ENCODE measurements at places on chromosomes 5 and 9. TPM values are rescaled to one million over a fixed set of nuclear protein-coding genes. Genes with fewer than 3 reads are reported as not detected.
A peak's percentile ranks its signal among the peaks of the same experiment; 100 is the strongest.

GRCh38 chr9:17622749-17623148 lies 43.9 kb downstream of the SH3GL2 start:
- no peak for DNase-seq

GRCh38 chr5:14003513-14003912 lies 59.0 kb upstream of the DNAH5 start:
- DNase-seq = no peak

- peak; percentile 84 for DNase-seq
These were observed 1.0 kb downstream of the KLF4 start for GRCh38 chr9:107488375-107489143.

DNA sequence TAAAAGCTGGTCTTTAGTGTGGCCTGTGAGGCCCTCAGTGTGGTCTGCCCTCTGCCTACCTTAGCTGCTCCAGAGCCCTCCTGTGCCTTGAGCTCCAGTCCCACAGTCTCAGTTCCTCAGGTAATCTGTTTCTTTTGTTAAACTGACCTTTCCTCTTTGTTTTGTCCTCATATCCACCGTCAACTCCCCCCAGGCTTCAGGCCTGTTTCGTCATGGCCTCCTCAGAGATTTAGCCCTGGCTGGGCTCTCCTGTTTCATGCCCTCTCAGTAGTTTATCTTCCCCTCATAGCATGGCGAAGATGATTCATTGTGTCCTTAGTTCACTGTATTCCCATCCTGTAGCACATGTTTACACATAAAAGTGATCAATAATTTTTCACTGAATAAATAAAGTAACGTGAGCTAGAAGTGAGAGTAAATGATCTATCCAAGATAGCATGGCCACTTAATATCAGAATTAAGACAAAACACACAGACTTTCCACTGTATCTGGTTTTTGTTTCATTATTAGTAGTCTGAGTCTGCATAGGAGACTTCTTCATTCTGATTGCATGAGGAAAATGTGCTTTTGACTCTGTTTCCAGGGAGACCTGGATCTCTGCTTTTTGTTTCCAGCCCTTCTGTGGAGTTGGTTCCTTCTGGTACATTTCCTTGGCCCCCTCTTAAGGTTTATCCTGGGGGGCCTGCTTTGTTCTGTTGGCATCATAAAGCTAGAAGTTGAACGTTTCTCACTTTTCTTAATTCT lies 70.5 kb downstream of the SNX24 start:
- DNase-seq = no peak

GRCh38 chr5:119276978-119277377 lies 78.8 kb upstream of the TNFAIP8 start:
- no peak for DNase-seq

- DNase-seq = no peak
These were observed 8.4 kb upstream of the SLC1A3 start for GRCh38 chr5:36598045-36598444.

GRCh38 chr5:89929173-89929572 lies 480.4 kb downstream of the CETN3 start:
- DNase-seq = no peak

GRCh38 chr9:91042541-91042940 lies 240.9 kb downstream of the SYK start:
- DNase-seq = no peak

DNA sequence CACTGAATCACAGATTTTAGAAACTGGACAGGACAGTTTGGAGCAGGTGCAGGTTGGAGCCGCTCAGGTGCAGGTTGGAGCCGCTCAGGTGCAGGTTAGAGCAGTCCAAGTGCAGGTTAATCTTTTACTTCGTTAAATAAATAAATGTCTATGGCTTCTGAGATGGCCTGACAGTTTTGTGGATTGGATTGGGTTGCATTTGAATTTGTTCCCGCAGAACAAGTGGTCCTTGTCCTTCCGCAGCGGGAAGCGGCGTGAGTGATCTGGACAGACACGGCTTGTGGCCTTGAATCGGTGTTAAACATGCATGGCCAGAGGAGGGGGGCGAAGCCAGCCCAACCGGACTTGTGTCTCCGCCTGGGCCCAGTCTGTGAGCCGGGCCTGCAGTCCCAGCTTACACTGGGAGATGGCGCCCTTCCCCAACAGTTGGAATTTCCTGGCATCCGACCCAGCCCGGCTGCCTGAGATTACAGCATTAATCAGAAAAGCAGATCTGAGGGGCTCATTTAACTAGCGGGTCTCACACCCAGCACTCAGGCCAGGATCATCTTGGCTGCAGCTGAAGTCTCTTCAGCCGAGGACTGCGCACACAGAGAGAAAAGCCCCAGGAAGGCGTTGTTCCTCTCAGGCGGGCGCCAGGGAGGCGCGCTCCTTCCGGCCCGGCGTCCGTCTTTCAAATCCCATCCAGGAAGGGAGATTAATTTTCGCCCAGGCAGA lies 1.5 kb upstream of the OLFM1 start:
- DNase-seq = peak; percentile 95

DNA sequence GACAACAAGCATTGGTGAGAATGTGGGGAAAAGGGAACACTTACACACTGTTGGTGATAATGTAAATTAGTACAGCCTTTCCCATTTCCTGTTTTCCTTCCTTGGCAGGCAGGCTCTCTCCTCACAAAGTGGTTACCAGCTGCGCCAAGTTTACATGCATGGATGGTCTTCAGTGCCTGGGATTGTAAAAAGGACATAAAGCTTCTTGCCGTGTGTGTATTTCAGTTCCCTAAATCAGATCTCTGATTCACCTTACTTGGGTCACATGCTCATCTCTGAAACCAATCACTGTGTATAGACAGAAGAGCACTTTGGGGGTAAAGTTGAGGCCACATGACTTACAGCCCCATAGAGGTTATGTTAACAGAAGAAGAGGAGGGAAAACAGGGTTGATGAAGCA lies 92.8 kb downstream of the CAVIN4 start:
- DNase-seq = no peak

- no peak for DNase-seq
These were observed 38.3 kb downstream of the PNPLA7 start for GRCh38 chr9:137511758-137512463.

DNA sequence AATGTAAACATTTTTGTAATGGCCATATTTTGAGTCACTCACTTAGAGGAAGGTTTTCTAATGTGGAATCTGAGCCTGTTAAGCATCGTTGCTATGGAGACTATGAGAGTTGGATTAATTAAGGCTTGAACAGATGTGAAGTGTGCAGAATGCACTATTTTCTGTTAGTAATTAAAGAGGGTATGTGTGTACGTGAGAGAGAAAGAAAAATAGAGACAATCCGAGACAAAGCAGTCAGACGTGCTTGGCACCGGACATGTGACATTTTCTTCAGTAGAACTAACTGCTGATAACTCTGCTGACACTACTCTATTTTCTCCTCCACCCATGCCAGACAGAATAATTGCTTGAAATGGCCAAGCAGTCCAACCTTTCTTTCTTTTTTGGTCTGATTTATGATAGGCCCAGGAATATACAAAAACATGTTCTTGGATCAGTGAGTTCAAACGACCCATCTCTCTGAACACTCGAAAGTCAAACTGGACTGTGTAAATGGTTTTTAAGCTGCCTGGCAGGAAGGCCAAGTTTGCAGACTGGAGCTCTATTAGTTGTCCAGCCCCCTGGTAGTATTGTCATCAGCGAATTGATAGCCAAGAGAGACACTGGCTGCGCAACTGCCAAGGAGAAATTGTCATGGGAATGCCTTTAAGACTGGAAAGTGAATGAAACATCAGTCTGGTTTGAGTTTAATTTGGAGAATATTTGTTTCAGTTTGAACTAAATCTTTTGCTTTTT lies 322.1 kb downstream of the ARHGEF28 start:
- no peak for DNase-seq

GRCh38 chr9:127930231-127931091 lies at the start of gene PIP5KL1:
TSS of gene PIP5KL1 (minus strand) at chr9:127930777. CDS start at chr9:127930752, 25 bp downstream.
- DNase-seq = no peak

The SLC36A1 gene
- 7.0 TPM for total RNA-seq

The C5orf52 gene
- not detected for total RNA-seq

The ZNF367 gene
- 1.5 TPM for total RNA-seq

The F12 gene
- 13.7 TPM for total RNA-seq

The MTRR gene
- total RNA-seq = 45.4 TPM

All from lower leg skin (tissue), 4 donors.